ENCODE measurements at places on chromosomes 7 and 10.

DNA sequence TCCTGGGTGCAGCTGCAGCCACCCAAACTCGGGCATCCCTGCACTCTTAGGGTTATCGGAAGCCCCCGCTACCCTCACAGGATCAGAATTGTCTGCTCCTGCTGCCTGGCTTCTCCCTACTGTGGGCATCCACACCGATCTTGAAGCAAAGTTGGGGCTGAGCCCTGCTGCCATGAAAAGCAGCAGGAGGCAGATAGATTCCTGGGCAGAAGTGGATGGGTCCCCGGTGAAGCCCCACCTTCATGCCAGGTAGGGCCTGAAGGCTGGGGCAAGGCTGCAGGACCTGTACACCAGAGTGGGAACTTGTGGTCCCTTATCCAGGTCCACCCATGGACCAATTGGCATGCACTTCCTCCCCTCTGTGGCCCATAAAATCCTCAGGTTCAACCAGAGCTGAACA lies 922.6 kb upstream of the KCND2 start:
- DNase-seq = no peak

- DNase-seq = no peak
Observed at GRCh38 chr7:14104861-14105260, 115.4 kb upstream of the ETV1 start.

DNA sequence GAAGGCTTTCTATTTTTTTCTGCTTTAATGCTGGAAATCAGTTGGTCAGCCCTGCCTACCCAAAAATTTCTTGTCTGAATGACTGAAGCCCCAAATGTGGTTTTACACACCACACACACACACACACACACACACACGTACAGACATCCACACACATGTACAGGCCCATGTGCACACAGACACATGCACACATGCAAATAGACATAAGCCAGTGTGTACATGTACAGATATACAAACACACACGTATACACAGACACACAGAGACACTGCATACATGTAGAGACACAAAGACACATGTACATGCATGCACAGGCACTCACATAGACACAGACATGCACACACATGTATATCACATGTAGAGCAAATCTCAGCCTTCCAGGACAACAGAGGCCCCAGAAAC lies 54.2 kb downstream of the TBATA start:
- DNase-seq = no peak

DNA sequence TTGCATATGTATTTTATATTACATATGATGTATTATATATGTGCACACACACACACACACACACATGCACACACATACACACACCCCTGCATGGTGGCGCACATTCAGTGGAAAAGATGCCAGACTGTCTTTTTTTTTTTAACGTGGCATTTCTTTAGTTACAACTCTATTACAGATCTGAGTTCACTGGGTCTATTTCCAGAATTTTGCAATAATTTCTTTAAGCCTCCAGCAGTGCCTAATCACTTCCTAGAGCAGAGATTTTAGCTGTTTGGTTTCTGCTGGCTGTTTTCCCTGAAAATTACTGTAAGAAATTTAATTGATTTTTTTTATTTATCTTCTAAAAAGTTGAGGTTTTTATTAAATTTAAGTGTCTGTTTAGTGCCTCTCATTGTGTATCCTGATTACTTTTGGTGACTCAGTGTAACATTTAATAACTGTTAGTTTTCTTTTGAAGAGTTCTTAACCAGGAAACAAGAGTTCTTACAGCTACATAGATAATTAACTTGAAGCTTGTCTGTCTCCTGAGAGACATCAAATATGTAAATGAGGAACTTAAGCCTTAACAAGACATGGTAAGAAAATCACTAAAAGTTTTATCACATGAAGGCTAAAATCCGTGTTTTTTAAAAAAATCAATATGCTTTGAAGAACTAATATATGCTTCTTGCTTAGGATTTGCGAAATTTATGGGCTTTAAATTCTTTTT lies 232.0 kb downstream of the MDFIC start:
- DNase-seq = no peak

DNA sequence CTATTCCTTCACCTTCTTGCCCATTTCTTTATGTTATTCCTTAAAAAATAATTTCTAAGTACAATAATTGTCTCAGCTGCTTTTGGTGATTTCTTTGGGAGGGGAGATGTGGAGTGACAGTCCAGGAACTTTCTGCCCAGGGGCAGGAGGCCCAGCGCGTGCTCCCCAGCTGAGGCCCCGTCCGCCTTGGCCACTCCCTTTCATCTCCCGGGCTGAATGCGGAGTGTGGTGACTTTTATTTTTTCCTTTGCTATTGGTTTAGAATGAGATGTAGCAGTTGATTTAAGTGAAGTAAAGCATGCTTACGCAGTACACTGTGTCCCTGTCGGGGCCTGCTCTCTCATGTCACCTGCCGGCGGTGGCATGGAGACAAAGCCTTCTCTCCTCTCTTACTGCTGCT lies 141.6 kb downstream of the MGMT start:
- DNase-seq = no peak

DNA sequence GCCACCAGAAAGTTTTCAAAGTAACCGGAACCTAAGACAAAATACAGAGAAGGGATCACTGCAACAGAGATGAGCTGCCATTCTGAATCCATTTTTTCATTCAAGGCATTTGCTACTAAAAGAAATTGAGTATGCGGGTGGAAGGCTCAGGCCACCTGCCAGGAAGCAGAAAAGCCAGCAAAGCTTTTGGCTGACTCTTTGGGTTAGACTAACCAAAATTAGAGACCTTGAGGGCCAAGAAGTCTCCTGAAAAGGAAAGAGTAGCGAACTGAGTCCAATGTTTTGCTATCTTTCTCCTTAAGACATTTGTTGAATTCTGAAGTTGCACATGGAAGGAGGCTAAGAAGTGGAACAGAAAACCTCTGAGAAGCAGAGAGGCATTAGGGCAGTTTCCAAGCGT lies 79.0 kb downstream of the FAS start:
- DNase-seq = no peak

DNA sequence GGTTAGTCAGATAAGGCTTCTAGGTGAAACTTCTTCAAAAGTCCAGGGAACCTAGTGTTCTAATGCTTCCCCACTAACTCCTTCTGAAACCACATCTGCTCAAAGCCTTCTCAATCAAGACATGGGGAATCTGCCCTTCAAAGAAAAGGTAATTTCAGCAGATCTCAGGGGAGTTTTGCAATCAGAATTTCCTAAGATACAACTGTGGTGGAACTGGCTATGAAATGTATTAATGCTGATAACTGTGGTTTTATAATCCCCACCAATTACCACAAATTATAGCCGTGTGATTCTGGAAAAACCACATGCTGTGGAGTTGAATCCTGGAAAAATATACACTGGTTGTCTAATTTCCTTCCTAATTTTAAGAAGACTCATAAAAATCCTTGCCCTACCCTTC lies 233.8 kb downstream of the SORCS1 start:
- no peak for DNase-seq

DNA sequence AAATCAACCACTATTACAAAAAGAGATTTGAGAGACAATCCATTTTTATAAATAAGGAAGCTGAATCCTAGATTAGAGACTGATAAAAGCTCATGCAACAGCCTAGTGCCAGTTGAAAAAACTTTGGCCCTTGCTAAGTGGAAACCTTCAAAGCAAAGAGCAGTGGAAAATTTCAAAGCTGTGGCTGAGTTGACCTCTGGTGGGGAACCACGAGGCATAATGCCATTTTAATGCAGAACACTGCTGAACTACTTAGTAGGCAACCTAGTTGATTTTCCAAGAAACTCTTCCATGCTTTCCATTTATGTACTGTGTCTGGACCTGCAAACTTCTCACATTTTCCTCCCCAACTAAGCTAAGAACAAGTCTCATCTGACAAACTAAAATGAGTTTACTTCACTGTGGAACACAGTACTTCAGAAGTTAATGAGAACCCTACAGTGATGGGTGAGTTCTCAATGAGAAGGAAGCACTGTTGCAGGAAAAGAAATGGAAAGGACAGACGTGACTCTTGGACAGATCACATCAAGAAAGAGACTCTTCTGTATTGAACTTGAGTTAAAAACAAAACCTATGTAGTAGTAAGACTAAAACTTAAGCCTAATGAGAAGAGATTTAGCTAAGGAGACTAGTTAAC lies 19.5 kb downstream of the FZD9 start:
- DNase-seq = no peak

- no peak for DNase-seq
Observed at GRCh38 chr7:157445246-157445955, 108.6 kb downstream of the DNAJB6 start.

- DNase-seq = no peak
Observed at GRCh38 chr7:148558914-148559313, 31.7 kb upstream of the C7orf33 start.

DNA sequence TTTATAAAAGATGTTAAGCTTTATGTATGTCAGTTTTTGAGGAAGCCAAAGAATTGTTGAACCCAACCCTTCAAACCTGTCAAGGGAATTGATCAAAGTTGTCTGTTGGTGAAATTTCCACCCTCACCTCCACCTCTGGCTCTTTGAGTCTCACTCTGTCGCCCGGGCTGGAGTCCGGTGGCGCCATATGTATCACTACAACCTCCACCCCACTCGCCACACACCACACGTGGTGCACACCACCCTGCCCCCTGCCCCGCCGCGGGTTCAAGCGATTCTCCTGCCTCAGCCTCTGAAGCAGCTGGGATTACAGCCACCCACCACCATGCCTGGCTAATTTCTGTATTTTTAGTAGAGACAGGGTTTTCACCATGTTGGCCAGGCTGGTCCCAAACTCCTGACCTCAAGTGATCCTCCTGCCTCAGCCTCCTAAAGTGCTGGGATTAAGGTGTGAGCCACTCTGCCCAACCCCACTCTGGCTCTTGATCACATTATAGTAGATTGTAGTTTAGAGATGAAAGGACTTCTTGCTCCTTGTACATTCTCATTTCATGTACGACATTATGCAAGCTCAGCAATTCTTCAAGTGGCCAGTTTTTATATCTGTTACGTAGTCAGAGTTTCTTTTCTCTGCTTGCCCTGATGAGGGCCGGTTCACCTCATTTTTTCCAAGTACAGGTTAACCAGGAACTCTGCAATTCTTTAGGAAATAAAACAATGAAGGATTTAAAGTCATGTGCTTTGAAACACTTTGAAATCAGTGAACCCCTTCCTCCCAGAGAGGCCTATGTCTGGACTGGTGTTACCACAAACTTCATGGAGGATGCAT lies 7.0 kb downstream of the BAMBI start:
- DNase-seq = no peak

DNA sequence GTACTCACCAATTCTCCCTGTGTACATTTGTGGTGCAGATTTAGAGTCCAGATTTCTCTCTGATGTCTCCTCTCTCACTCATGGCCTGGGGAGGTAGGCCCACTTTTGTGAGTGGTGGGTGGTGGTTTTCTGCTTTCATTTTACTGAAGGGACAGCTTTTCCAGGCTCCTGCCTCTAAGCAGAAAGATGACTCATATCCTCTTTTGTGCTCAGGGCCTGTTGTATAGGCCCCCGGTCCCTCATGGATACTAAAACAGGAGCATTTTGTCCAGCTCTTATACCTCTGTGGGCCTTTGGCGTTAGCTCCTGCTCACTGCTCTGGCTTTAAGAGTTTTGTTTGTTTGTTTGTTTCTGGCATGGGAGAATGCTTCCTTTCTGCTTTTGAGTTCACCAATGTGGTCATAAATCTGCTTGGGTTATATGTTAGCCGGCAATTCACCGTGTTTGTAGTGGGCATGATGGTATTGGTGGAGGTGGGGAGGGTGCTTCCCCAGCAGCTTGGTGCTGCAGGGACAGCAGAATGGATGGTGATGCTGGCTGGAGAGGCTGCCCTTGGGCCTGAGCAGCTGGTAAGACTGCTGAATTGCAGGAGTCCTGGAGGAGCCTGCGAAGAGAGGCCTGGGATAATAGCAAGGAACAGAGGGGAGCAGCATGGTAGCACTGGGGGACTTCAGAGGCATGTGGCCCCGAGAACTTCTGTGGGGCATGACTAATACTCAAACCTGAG lies 468.7 kb downstream of the RPS24 start:
- no peak for DNase-seq

GRCh38 chr10:1872151-1872726 lies 134.9 kb upstream of the ADARB2 start:
- DNase-seq = no peak

DNA sequence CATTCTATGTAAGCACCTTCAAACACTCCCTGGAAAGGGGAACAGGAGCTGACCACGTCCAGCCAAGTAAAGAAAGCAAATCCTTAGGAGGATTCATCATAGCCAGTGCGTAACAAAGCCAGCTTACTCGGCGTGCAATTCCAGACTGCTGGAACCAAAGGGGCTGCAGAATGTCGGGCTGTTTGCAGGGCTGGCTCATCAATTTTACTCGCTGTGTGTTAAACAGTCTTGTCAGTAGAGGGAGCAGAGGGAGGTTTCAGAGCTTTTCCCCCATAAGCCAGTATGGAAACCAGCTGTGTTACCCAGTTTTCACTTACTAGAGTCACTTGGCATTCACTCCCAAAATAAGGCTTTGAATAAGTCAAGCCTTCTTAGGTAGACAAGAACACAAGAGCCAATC lies 127.1 kb downstream of the KMT2E start:
- DNase-seq = no peak

GRCh38 chr7:24472093-24472492 lies 101.2 kb upstream of the PALS2 start:
- DNase-seq = no peak

DNA sequence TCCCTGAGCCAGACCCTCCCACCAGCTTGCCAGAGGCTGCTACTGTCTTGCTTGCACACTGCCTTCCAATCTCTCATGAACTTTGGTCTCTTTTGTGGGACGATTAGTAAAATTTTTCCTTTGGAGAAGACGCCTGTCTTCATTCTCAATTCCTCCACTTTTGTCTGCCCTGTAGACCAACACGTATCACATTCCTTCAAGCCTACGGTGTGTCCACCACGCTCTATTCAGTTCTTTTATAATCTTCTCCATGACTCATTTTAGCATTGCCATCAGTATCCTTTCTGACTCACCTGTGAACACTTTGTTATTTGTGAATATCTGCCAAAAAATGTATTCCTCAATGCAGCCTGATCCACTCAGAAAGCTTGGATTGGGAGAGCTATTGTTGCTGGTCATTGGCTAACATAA lies 1.4 kb downstream of the GIMAP5 start:
- DNase-seq = no peak

DNA sequence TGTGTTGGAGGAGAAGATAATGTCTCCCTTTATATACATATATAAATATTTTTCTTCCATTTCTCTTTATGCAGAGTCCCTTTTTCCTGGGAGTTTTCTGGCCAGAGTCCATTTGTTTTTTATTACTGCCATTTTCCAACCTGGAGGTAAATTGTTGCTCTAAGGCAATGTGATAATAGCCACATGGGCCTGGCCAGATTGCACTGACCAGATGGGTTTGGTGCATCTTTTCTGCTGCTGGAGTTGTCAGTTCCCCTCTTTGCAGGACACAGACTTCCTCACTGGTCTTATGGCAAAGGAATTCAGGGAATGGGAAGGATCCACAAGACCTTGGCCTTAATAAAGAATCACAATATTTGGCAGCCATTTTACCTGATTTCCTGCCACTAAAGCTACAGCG lies 254.9 kb downstream of the SORCS3 start:
- DNase-seq = no peak

- DNase-seq = no peak
Observed at GRCh38 chr10:123996302-123996701, 97.1 kb downstream of the CHST15 start.

- no peak for DNase-seq
Observed at GRCh38 chr7:157938211-157938610, 601.4 kb downstream of the DNAJB6 start.

- no peak for DNase-seq
Observed at GRCh38 chr10:101772895-101773761, 2.8 kb downstream of the FGF8 start.

- DNase-seq = no peak
Observed at GRCh38 chr10:76582531-76582930, 1055.1 kb downstream of the KCNMA1 start.
